ENCODE measurements at places on chromosomes 3 and 15.
A peak's percentile ranks its signal among the peaks of the same experiment; 100 is the strongest.

- DNase-seq, result no peak
Observed at GRCh38 chr3:72100080-72100511, 315.1 kb upstream of the PROK2 start.

GRCh38 chr3:149162007-149162406, 32.6 kb downstream of the HPS3 start:
- DNase-seq, result no peak

GRCh38 chr3:126340596-126340942, 16.6 kb downstream of the KLF15 start:
- DNase-seq, result no peak

GRCh38 chr3:147189016-147189415, 217.3 kb downstream of the ZIC4 start:
- no peak for DNase-seq

- no peak for DNase-seq
Observed at GRCh38 chr15:51270706-51271105, 67.7 kb downstream of the CYP19A1 start.

DNA sequence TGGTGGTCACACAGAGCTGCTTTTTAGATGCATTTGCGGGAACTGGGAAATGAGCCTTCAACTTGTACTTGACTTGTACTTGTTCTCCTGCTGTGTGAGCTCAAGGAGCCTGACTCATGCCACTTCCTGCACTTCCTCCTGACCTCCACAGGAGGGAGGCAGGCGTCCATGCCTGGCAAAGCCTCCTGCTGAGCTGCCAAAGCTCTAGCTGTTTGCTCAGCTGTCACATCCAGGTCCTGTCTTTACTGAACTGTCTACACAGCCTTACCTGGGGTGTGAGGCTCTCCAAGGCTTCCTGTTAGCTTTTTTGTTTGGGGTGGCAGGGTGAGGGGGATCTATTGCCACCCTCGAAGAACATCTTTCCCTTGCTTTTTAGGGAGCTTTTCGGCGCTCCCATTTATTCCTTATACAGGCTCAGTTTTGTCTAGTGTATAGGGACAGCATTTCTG, 6.4 kb downstream of the THPO start:
- DNase-seq, result peak; percentile 79

GRCh38 chr15:36632226-36632625, 52.8 kb downstream of the CDIN1 start:
- no peak for DNase-seq

- no peak for DNase-seq
Observed at GRCh38 chr3:153249906-153250305, 87.9 kb downstream of the RAP2B start.

GRCh38 chr3:70358978-70359580, 46.6 kb upstream of the MDFIC2 start:
- peak; percentile 1 for DNase-seq

GRCh38 chr3:129100274-129100673, 21.3 kb downstream of the RAB43 start:
- no peak for DNase-seq

DNA sequence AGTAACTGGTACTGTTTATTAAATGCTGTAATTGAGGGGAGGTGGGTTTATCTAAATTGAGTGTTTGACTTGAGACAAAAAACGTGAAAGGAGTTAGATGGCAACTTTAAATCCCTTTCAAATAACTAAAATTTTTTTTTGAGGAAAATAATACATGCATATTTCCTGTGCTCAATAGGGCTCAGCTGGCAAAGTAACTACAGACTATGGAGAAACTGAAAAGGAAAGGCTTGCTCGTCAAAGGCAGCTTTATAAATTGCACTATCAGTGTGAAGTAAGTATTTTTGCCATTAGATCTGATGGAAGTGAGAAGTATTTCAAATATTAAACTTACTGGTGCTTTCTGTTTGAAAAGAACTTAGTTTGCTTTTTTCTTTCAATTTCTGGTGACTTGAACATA, 72.2 kb downstream of the DZIP3 start:
- no peak for DNase-seq

Data from erythroblast (primary cell).